Fibroblast of skin of left quadriceps (primary cell): ENCODE measurements at places on chromosomes 5 and 9.

DNA sequence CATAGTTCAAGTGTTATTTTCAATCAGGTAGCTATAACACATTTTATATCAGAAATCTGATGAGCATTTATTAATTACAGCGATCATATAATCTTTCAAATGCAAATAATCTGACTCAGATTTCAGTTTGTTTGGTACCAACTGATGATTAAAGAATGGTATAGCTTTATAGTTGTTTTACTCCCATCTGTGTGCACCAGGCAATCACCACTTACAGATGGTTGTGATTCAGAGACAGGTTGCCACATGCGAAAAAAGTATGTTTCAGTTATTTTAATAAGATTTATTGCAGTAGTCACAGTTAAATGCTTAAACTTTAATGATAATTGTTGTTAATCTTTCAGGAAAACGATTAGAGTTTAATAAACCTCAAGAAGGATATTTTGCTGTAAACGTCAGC is 155.1 kb upstream of the ARRDC3 start:
- DNase-seq = no peak

- DNase-seq = no peak
These were observed 46.7 kb downstream of the TNFAIP8 start for GRCh38 chr5:119402555-119402954.

GRCh38 chr9:98763986-98764745 is 32.2 kb downstream of the ANKS6 start:
- peak; percentile 20 for DNase-seq

GRCh38 chr5:1909346-1909985 is 26.7 kb upstream of the IRX4 start:
- DNase-seq = no peak

DNA sequence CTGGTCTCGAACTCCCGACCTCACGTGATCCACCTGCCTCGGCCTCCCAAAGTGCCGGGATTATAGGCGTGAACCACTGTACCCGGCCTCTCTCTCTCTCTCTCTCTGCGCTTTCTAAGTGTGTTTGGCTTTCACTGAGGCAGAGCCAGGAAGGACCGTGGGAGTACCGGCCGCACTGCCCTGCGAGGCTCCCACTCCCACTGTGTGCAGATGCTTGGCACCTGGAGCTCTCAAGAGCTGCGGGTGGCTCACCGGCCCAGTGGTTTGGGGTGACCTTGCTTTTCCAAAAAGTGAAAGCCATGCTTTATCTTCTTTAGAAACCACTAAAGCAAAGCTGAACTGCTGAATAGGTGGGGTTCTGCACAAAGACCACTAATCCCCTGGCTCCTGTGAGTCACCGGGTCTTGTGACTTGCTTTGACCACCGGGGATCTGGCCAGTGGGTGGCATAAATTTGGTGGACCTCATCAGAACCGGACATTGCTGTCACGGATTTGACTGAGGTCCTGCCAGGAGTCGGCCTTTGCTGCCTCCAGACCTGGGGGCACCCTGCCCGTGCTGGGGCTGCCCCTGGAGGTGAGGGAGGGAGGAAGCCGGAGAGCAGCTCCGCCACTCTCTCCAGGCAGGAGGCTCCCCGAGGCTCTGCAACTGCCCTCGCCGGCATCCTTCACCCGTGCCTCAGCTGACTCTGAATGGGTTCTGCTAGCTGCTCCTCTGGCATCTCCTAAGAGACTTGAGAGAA is 228.9 kb downstream of the FANCC start:
- no peak for DNase-seq
